Left ventricle myocardium inferior (tissue), 1 donor: ENCODE measurements at places on chromosomes 11 and 22. TPM values are rescaled to one million over a fixed set of nuclear protein-coding genes. Genes with fewer than 3 reads are reported as not detected.

KCTD14 gene
- total RNA-seq, result 0.16 TPM

CDKN1C gene
- 33.0 TPM for total RNA-seq

TMEM191C gene
- 1.5 TPM for total RNA-seq

CRYAB gene
- 6,704 TPM for total RNA-seq

DNA sequence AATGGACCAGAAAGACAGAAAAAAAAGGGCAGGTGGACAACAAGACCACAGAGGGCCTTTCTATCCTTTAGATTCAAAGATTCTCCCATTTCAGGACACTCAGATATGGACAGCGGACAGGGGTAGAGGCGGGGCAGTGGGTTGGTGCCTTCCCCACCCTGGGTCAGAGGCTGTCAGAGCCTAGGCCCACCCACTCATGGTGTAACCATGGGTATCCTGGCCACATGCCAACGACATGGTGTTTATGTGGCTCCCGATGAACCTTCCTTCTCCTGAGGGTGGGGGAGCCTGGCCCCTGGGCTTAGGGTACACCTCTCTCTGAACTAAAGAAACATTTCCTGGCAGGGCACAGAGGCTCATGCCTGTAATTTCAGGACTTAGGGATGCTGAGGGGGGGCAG lies 14.3 kb upstream of the P2RY2 start:
- DNase-seq, result no peak

DNA sequence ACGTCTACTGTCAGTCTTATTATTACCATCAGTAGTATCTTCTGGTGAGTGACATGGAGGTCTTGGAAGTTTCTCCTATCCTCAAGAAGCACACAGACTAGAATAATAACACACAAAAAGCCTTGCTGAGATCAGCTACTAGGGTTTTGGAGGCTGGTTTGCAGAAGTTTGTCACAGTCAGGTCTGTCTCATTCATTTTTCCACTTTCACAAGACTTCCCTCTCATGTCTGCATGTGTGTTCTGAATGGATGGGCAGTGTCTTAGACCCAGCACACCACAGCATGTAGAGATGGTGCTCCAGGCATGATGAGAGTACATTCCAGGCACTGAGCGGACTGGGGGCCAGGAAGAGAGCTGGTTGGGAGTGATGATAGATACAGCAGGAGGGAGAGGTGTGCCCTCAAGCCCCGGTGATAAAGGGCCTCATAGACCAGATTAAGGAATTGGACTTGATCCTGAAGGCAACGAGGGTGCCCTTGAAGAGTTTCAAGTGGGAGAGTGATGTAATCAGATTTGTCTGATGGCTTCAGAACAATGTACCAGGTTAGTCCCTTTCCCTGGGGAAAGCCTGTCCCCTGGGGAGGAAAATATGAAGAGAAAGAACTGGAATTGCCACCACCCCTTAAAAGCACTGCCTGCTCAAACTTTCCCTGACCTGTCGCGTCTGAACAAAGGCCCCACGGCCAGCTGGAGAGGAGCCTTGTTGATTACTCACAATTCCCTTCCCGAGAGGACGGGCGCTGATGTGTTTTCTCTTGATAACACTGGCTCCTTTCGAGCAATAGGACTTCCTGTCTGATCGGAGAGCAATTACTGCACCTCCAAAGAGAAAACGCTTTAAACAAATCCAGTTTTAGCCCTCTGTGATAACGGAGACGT lies 45.1 kb upstream of the LMO2 start:
- DNase-seq, result peak; percentile 62

- no peak for DNase-seq
These were observed 365.3 kb downstream of the CTTN start for GRCh38 chr11:70763606-70764005.
